GM04503 (cell line): ENCODE measurements at places on chromosomes 3 and 15.

GRCh38 chr3:71185733-71186455, 397.6 kb downstream of the FOXP1 start:
- no peak for DNase-seq

DNA sequence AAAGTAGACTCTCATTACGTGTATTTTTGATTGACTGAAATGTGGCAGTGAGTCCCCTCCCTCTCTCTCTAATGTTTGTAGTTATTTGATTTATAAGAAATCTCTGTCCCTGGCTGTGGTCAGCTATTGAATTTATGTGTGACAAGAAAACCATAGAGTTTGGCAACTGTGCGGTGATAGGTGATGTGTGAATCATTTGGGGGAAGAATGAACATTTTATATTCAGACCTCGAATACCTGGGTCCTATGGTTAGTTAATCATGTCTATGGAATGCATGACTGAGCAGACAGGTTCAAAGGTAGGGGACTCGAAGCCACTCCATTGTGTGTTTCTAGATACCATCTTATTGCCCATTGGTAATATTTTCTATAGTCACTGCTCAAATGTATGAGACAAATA, 712.1 kb downstream of the MECOM start:
- DNase-seq, result no peak

DNA sequence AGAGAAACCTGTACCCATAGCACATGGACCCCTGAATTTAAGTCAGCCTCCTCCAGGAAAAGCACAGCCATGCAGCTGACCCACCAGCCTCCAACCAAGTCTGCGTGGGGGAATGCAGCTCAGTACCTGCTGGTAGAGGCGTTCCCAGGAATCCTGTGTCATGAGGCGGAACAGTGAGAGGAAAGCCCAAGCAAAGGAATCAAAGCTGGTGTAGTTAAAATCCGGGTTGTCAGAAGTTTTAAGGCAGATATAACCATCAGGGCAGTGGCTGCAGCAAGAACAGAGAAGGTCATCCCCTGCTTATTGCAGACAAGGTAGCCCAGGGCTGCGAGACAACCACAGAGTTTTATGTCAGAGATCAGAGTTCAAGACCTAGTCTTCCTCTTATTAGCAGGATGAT, 59.1 kb downstream of the SCN10A start:
- DNase-seq, result no peak

GRCh38 chr3:70738291-70738681, 425.8 kb upstream of the MDFIC2 start:
- no peak for DNase-seq

- DNase-seq, result no peak
Observed at GRCh38 chr3:12986521-12986920, 86.7 kb downstream of the IQSEC1 start.

DNA sequence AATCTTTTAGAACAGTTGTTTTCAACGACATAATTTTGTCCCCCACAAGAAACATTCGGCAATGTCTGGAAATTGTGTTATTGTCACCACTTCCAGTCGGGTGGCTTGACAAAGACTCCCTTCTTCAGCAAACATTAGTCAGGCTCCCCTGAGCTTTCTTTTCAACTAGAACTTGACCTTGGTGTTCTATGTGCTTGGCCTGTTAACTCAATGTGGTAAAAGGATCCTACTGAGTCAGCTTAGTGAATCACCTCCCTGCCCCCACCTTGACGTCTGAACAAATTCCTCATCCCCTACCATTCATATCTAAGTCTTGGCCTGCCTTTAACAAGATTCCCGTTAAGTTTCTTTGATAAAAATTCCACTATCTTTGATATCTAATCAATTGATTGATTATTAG, 465.0 kb upstream of the ROBO1 start:
- no peak for DNase-seq

DNA sequence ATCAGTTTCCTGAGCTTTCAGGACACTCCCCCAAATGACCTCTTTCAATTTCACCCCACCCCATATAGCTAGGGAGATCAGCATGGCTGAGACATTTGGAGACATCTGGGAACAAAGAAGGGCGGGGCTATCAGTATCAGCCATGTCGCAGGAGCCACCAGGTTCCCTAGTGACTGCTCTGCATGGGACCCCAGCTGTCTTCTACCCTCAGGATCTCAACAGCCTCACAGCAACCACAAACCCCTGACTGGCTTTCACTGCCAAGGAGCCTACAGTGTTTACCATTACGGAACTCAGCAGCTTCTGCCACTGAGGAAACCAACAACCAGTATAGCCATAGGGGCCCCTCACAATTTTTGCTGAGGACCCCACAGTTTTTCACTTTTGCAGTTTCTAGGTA, 269.6 kb upstream of the TRIM42 start:
- DNase-seq, result no peak

DNA sequence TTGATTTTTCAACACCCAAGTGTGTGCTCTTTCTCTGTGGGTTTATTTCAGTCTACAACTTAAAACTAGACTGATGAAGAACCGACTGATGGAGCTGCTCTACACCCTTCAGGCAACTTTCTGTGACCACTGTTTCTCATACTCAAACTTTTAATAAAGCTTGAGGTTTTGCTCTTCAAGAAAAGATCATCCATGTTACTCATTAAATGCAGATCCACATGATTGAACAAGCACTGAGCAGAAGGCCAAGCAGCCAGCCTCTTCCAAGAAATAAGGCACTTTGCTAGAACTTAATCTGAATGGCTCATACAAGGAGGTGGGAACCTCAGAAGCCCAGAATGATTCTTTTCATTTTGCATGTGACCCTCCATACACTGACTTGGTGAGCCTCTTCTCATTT, 8.7 kb downstream of the SLC27A2 start:
- DNase-seq, result no peak

DNA sequence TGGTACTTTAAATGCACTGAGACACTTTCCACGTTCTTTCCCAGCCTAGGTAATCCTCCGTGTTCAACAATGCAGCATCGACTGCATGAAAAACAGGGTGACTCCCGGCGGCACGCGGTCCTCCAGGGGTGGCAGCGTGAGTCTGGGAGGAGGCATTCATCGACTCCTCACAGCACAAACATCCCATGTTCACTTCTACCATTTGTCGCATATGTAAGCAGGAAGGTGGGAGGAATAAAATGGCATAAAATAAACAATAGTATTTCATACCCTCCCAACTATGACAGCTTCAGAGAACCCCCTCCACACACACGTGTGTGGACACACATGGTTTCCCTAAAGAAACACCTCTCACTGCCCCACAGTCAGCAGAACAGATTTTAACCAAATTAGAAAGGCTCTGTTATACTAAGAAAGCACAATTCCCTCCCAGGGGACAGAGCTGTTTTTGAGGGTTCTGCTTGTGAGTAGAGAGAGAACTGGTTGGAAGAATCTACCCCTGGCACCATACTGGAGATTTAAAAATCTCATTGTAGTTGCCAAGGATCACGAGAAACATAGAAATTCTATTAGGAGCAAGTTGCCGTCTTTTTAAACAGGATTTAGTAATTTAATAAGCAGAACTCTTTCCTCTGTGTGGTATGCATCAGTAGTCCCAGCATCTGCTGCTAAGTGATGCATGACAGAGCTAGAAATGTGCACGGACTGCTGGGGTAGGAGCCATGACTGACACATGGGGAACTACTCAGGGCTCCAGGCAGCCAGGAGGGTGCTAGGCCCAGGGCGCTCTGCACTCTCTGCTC, 6.0 kb downstream of the FAM43A start:
- DNase-seq, result no peak
